NCI-H146 (cell line): ENCODE measurements at places on chromosomes 3 and 15.

DNA sequence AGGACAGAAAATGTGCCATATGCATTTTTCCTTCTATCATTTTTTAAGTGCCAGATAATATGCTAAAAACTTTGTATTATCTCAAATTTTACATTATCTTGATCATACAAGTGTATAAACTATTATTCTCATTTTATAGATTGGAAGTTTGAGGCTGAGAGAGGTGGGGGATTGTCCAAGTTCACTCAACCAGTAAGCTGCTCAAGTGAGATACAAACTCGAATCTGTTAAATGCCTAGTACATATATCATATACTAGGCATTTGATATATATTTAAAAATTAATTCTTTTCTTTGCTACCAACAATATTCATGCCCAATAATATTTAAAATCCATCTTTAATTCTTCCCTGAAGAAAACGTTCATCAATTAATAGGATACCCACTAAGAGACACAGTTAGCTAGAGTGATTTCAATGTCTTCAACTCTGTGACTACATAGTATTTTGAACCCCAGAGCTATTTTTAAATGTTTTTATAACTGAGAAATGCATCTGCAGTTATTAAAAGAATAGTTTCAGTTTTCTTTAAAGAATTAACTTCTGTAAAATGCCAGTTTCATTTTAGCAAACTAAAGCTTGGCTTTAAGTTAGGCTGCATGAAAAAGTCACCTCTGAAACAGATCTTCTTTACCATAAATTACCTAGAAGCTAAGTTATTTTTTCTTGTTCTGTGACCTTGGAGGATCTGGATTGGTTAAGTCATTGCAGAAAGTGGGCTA is 40.4 kb downstream of the IQCB1 start:
- no peak for DNase-seq

GRCh38 chr3:152293347-152294006 is 24.7 kb downstream of the MBNL1 start:
- no peak for DNase-seq

DNA sequence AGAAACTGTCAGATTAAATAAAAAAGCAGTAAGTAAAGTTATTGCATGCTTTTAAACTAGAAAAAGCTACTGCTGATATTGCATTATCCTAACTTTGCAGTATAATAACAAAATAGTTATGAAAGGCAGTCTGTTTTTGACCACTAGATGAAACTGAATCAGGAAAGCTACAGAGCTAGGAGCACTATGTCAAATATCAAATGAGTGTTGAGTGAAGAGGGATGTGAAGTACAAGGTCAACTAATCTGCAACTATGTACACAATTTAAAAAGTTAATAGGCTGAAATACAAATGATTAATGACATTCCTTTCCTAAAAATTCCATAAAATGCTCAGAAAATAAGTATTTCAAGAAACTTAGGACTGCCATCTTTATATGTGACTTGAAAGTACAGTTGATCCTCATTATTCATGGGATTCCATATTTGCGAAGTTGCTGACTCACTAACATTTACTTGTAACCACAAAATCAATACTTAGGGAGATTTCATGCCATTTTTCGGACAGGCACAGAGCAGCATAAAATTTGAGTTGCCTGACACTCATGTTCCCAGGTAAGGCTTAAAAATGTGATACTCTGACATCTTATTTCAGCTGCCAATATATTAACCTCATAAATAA is 34.5 kb downstream of the SLC4A7 start:
- DNase-seq, result no peak

GRCh38 chr3:37609181-37610110 is 252.2 kb upstream of the CTDSPL start:
- DNase-seq, result no peak

DNA sequence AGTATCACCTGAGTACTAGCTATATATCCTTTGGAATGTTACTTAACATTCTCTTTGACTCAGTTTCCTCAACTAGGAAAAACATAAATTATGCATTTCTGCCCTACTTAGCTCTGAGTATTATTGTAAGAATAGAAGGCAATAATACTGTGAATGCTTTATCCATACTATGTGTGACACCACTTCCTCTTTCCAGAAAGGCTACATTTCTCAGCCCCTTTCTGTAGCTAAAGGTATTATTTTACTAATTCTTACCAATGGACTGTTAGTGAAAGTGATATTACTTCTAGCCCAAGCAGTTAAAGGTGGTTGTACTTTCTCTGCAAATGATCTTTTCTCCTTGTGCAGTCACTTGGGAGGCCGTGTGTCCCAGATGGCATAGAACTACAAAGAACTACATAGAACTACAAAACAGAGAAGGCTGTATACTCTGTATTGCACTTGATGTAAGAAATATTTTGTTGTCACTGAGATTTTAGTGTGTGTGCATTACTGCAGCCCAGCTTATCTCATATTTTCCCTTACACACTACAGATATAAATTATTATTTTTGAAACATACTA is 35.1 kb downstream of the MYH15 start:
- DNase-seq, result no peak

- DNase-seq, result no peak
These were observed 27.8 kb downstream of the IFT80 start for GRCh38 chr3:160370987-160371857.

- DNase-seq, result no peak
These were observed 30.4 kb downstream of the TFRC start for GRCh38 chr3:196051282-196052076.

GRCh38 chr3:58206406-58207011 is 4.3 kb downstream of the DNASE1L3 start:
- no peak for DNase-seq

DNA sequence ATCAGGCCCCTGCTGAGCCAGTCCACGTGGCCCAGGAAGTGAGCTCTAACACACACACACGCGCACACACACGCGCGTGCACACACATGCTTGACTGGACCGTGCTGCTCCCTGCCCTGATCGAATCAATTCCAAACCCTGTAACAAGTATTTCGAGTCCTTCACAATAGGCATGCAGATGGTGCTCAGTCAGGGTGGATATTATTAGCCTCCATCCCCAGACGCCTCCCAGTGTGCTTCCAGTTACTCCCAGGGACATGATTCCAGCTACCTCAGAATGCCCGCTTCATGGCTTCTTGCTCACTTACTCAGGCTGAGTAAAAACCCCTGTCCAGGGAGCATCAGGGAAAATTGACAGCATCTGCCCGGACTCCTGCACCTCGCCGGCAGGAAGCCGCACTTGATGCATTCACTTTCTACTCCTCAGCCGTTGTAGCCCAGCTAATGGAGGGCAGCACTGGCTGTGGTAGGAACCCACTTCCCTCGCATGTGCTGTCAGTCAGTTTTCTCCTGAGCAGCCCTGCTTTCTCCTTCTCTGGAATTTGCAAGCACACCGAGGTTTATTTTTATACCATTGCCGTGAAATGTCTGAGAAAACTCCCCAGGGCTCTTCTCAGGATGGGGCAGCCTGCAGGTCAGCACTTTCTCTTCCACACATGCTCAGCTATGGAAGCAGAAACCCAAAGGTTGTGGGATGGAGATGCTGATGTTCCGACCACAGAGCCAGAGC is 126.1 kb upstream of the ABHD17C start:
- DNase-seq, result no peak

GRCh38 chr3:114624571-114625181 is 330.8 kb downstream of the TIGIT start:
- DNase-seq, result no peak
